ENCODE measurements at places on chromosomes 13 and 19.

GRCh38 chr13:83204886-83205285, 677.4 kb downstream of the SLITRK1 start:
- DNase-seq: peak; percentile 15

DNA sequence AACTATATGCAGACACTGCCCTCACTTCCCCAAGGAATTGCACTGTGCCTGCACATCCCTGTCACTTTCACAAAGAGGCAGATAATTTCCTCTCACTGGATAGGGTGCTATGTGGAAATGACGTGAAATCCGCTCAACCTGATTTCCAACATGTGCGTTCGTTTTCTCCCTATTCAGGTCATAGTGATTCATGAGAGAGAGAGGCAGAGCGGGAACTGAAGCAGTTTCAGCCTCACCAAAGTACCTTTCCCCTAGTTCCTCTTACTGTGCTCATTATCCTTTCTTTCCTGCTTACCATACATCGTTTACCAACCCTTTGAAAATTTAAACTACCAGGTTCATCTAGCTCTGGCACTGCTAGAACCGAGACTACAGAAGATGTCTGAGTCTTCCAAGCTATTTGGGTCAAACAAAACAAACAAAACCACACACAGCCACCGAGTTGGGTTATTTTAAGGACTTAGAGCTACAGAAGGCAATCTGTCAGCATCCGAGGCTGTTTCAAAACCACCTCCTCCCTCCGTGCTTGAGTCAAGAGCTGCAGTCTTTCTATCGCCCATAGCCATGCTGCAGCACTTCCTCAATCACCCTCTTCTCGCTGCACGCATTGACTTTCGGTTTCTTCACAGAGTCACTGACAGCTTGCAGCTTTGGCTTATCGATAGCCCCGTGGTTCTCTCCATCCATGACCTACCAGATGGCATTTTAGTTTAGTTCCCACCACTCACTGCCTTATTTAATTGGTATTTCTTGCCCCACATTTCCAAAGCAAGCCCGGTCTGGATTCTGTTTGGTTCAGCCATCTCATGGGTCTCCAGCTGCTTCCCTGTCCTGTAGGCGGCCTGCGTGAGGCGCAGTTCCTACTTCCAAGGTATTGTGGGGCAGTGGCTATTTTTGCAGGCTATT, 1395.8 kb downstream of the EFNB2 start:
- DNase-seq: peak; percentile 2

- DNase-seq: peak; percentile 84
These were observed 2.9 kb downstream of the CILP2 start for GRCh38 chr19:19540715-19541515.

GRCh38 chr19:12792853-12793289, 1.6 kb downstream of the JUNB start:
- DNase-seq: no peak

DNA sequence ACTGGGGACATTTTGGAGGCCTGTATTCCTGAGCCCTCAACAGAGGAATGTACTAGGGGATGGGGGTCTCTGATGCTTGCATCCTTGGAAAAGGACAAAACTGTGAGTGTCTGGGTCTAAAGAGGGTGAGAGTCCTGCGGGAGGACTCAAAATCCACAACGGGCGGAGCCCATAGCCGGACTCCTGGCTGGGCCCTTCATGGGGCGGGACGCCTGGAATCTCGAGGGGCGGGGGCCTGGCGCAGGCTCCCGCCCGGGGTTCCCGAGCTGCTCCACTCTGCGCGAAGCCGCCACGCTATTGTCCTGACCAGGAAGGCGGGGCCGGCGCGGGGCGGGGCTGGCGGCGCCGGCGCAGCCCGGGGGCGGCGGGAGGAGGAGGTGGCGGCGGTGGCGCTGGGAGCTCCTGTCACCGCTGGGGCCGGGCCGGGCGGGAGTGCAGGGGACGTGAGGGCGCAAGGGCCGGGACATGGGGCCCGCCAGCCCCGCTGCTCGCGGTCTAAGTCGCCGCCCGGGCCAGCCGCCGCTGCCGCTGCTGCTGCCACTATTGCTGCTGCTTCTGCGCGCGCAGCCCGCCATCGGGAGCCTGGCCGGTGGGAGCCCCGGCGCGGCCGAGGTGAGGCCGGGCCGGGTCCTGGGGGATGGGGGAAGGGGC, at the start of gene APLP1:
Gene APLP1, plus strand, starts transcription at position 403 of the 651 bp plus-strand sequence. Its CDS starts 63 bp downstream, at position 466.
- peak; percentile 58 for DNase-seq

DNA sequence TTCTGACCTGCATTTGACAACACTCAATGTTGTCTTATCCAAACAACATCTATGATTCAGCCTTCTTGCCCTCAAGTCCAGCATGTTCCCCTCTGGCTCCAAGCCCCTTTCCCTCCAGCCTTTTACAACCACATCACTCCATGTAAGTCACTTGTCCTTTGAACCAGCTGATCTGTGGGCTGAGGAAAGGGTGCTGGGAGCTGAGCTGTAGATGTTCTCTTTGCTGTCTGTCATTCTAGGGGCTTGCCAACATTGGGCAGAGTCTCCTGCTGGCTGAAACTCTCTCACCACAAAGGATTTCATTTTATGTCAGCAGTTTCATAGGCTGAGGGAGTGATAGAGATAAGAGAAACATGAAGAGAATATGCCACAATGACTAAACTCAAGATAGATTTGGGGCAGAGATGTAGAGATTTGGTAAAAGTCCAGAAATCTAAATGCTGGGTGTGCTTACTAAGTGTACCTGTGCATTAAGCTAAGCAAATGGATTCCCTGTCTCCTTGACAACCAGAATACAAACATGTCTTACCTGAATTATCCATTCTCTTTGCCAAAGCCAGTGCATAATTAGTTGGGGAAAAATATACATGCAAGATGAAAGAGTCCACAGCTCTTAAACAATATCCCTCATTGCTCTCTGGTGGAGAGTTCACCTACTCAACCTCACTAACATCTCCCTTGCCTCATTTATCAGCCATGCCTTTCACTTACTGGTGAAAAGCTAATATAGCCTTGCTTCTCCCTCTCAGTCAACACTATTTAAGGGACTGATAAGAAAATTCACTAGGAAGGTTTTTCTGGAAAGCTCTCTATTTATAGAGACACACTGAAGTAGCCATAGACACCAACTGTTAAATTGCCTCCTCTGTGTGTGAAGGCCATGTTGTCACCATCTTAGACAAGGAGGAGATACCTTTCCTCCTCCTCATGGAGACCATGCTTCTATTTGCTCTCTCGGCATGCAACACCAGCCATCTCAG, 175.5 kb upstream of the SERP2 start:
- DNase-seq: no peak

- peak; percentile 8 for DNase-seq
These were observed 326.7 kb downstream of the RBM26 start for GRCh38 chr13:79079351-79079839.

GRCh38 chr13:47334173-47334572, 437.3 kb upstream of the HTR2A start:
- no peak for DNase-seq

- DNase-seq: no peak
These were observed 595.5 kb downstream of the TBC1D4 start for GRCh38 chr13:74886502-74886901.

DNA sequence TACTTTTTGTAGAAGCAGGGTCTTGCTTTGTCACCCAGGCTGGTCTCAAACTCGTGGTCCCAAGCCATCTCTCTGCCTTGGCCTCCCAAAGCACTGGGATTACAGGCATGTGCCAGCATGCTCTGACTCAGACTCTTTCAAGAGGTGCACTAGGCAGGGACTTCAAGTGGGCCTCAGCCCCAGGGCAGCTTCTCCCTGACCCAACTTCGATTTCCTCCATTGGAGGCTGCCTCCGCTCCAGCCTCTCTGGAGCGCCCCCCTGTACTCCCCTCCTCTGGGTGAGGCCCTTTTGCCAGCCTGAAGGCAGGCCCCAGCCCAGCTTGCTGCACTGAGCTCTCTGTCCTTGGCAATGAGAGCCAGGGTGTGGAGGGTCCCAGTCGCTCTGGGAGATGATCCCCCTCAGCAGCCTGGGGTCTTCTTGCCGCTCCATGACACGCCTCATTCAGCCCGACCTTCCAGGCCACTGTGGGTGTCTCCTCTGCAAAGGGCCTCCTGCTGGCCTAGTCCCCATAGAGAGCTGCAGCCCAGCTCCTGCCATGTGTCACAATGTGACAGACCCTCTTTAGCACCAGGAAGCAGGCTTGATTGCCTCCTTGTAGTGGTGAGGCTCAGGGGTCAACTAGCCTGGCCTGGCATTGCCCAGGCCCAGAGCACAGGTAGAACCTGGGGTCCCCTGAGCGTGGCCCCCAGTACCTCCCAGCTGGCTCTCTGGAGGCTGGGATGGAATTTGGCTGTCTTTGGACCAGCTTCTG, 16.4 kb downstream of the CARM1 start:
- no peak for DNase-seq

DNA sequence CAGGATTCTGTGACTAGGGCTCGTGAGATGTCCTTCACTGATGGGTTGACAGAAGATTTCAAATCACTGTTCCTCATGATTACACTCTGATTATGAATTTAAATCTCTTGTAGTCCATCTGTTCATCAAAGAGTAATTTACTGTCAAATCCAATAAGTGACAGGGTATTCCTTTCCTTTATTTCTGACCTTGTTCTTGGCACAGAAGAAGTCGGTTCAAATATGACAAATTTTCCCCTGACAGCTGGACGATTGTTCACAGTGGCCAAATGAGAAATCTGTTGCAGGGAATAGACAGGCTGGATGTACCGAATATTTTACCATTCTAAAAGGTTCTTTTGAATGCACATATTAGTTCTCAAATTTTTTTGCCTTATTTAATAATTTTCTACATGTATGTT, 767.3 kb upstream of the GPC6 start:
- DNase-seq: no peak

- DNase-seq: no peak
These were observed 6.5 kb downstream of the CCNA1 start for GRCh38 chr13:36438594-36439483.

DNA sequence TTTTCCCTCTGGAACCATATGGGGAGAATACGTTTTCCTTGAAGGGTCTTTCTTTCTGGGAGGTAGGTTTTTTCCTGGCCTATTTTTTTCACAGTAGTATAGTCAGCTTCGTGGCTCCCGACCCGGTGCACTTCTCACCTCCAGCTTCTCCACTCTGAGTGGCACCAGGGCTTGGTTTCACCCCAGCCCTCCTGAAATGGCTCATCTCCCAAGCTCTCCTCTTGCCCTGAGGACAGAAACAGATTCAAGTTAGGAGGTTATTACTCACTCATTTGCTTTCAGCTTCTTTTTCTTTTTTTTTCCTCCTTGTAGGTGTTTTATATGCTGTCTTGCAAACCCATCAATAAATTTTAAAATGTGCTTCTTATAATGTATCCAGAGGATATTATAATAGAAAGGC, 199.3 kb downstream of the RFC3 start:
- DNase-seq: no peak

GRCh38 chr13:40517486-40518480, 148.7 kb downstream of the FOXO1 start:
- DNase-seq: no peak

- no peak for DNase-seq
These were observed 525.1 kb downstream of the LMO7 start for GRCh38 chr13:76160961-76161925.

- no peak for DNase-seq
These were observed 7.9 kb upstream of the MYO16 start for GRCh38 chr13:108621462-108621861.

DNA sequence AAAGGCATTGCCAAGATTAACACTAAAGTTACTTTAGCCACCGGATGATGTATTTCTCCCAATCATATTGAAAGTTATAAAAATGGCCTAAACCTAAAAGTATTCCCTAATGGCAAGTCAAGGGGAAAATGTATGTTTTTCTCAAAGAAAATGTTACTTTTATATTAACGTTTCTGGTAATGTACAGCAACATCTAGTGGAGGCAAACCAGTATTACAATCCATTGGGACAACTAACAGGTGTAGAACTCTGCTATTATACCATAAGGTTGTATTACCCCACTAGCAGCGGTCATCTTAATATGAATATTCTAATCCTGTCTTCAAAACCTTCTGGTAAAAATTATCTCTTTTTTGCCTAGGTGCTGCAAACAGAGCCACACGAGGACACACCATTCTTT, 69.2 kb downstream of the ZNF100 start:
- DNase-seq: no peak

DNA sequence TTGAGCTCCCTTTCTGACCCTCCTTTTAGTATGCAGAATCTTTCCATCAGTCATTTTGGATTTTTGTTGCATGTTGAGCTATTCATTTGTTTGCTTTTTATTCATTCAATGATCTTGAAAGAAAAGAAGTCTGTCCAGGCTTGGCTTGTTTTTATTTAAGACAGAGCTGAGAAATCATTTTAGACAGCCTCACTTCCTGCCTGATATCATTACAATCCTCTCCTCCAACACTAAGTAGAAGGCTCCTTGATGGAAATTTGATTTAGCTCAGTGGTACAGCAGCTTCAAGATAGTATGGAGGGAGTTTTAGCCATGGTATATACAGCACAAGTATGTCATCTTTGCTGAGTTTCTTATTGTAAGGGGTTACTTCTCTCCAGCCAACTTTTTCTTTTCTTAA, 28.4 kb downstream of the MBNL2 start:
- DNase-seq: no peak

GRCh38 chr13:20713751-20714150, 10.3 kb downstream of the IL17D start:
- DNase-seq: no peak

DNA sequence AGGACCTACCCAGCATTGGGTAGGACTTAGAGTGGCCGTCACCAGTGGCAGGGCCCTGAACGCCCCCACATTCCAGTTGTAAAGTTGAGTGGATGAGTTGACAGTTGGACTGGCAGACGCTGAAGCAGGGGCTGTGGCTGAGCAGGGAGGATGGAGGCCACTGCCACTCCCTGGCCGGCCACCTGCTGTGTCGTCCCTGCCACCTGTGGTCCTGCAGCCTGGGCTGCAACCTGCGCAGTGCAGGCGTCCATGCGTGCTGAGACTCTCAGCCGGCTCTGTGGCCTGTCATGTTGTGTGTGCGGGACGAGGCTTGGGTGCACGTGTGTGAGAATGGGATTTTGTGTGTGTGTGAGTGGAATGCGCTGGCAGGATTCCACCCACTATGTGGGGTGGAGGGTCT, 80.8 kb downstream of the SCGB2B2 start:
- no peak for DNase-seq

DNA sequence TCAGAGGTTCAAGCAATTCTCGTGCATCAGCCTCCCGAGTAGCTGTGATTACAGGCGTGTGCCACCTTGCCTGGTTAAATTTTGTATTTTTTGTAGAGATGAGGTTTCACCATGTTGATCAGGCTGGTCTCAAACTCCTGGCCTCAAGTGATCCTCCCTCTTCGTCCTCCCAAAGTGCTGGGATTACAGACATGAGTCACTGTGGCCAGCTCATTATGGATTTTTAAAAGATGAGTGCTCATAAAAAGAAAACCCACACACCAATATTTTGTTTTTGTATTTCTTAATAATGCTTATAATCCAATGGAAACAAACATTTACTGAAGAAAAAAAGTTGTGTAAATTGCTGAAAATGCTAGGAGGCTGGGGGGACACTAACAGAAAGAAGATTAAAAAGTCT, 5.0 kb upstream of the MICU2 start:
- no peak for DNase-seq

Measured in HAP-1 (cell line).